Activated gamma-delta T cell treated with Interleukin-2 at 50 U/mL for 16 hours (primary cell): ENCODE measurements at places on chromosomes 3 and 15.

DNA sequence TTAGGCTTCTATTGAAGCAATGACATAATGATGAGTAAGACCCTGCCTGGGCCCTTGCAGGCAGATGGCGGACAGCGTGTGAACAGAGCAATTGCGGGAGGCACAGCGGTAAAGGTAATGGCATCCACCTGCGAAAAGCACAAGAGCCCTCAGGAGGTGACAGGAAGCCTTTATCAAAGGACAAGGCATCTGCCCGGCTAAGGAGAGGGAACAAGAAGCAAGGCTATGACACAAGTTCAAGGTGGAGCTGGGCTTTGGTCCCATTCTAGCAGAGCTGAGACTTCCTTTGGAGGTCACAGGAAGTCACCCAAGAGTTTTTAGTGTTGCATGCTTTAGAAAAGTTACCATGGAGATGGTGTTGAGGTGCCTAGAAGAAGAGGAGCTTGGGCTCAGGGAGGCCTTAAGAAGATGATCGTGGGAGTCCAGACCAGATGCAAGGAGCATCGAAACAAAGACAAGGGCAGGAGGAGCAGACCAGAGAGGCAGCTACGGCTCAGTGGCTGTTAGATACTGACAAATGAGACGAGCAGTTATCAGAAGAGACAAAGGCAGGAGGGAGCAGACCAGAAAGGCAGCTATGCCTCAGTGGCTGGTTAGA, 34.5 kb downstream of the OSBPL10 start:
- DNase-seq = no peak

GRCh38 chr15:69127306-69127705, 33.1 kb upstream of the GLCE start:
- no peak for DNase-seq

GRCh38 chr3:44506961-44507360, 29.5 kb upstream of the ZNF445 start:
- no peak for DNase-seq

GRCh38 chr3:154430014-154430413, at the start of gene GPR149:
Gene GPR149 (minus strand): TSS chr3:154430190. CDS start chr3:154429615, 575 bp downstream.
- no peak for DNase-seq

GRCh38 chr15:49675041-49675440, 54.2 kb downstream of the DTWD1 start:
- no peak for DNase-seq

DNA sequence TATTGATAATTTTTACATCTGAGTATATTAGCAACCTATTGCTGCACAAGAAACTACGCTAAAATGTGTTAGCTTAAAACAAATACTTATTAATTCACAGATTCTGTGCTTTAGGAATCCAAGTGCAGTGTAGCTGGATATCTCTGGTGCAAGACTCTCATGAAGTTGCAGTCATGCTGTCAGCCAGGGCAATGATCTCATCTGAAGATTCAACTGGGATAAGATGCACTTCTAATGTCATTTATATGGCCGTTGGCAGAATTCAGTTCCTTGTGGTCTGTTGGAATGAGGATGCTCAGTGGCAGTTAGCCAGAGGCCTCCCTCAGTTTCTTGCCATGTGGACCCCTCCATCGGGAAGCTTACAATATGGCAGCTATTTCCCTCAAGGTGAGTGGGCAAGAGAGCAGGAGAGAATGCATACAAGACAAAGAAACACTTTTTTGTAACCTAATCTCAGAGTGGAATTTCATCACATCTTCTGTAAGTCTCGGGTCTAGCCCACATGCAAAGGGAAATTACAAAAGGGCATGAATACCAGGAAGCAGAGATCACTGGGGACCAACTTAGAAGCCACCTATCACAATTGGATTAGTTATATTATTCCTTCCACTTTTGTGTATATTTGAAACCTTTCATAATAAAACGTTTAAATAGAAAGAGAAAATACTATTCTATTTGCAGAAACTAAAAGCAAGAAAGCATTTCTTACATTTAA, 61.6 kb downstream of the DPH6 start:
- no peak for DNase-seq
